ENCODE measurements at places on chromosomes 12 and 14. TPM values are rescaled to one million over a fixed set of nuclear protein-coding genes. Genes with fewer than 3 reads are reported as not detected.

DNA sequence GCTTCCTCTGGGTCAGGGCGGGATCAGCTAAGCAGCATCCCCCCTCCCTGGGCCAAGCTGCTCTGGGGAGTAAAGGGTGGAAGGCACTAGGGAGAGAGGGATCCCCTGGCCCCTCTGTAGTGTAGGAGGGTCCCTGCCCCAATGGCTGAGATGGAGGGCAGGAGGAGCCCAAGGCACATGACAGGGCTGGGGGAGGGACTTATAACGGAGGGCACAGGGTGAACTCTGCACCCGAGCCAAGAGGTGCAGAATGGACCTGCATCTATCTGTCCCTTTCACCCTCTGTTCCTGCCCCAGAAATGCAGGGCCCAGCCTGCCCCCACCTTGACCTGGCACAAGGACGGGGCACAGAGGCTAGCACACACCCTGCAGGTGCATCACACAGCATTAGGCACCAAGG is 3.8 kb upstream of the ITGB7 start:
- peaks cover 2% of the 10 kb centered on the region for H3K4me1 ChIP-seq
- H3K27ac ChIP-seq, result no peak overlapping the region
- H3K27me3 ChIP-seq, result peaks cover 13% of the 10 kb centered on the region
- DNase-seq, result no peak
- no peaks in the 10 kb centered on the region for H3K36me3 ChIP-seq
- H3K4me3 ChIP-seq, result no peak overlapping the region

DNA sequence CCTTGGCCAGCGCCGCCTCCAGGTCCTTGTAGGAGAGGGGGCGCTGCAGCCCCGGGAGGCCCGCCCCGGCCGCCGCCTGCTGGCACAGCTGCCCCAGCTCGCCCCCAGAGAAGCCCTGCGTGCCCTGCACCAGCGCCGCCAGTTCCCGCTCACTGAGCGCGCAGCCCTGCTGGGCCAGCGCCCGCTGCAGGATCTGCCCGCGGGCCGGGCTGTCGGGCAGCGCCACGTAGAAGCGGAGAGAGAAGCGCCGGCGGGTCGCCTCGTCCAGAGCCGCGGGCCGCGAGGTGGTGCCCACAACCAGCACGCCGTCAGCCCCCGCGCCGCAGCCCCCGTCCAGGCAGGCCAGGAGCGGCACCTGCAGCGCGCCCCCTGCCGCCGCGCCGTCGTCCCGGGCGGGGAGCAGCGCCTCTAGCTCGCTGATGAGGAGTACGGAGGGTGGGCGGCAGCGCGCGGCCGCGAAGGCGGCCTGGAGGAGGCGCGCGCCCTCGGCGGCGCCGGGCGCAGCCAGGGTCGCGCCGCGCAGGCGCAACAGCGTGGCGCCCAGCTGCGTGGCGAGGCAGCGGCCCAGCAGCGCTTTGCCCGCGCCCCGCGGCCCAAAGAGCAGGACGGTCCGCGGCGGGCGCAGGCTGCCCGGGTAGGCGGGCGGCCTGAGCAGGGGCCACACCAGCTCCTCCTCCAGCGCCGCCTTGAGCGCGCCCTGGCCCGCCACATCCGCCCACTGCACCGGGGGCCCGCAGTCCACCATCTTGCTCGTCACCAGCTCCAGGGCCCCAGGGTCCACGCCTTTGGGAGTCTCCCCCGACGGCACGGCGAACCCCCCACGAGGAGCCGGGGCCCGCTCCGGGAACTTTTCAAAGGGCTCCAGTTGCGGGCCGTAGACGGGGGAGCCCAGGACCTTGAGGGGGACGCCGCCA is 27.7 kb downstream of the FIGNL2 start:
- no peak overlapping the region for H3K27ac ChIP-seq
- DNase-seq, result peak; percentile 47
- peaks cover 4% of the 10 kb centered on the region for H3K4me1 ChIP-seq

DNA sequence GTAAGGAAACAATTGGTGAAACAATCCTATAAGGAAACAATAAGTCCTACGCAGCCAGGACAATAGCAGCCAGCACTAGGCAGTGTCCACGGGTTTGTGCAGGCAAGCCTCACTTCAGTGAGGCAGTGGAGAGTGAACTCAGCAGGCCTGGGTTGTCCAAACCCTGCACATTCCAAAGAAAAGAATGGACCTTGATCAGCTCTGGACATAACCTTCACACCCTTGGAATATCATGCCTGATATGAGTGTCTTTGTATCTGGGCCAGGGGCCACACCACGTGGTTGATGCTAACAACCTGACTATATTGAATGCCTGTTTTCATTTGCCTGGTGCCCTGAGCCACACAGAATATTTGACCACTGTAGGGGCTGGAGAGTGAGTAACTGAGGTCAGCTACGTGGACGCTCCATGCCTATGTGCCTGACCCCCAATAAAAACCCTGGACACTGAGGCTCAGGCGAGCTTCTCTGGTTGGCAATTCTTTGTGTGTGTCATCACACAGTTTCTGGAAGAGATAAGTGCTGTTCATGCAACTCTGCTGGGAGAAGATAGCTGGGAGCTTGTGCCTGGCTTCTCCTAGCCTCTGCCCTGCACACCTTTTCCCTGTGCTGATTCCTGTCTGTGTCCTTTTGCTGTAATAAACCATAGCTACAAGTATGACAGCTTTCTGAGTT is 81.4 kb upstream of the NCOR2 start:
- no peak overlapping the region for H3K4me3 ChIP-seq
- no peaks in the 10 kb centered on the region for H3K4me1 ChIP-seq
- H3K27ac ChIP-seq, result no peak overlapping the region
- peaks cover 20% of the 10 kb centered on the region for H3K27me3 ChIP-seq
- no peaks in the 10 kb centered on the region for H3K36me3 ChIP-seq
- no peak for DNase-seq

- H3K27me3 ChIP-seq, result no peaks in the 10 kb centered on the region
- peaks cover 16% of the 10 kb centered on the region for H3K4me1 ChIP-seq
- DNase-seq, result no peak
- H3K36me3 ChIP-seq, result peaks cover 5% of the 10 kb centered on the region
- no peak overlapping the region for H3K27ac ChIP-seq
Observed at GRCh38 chr12:109994401-109995175, 1.6 kb downstream of the GIT2 start.

DHRS2 gene
- total RNA-seq, result 0.89 TPM
